ENCODE measurements at places on chromosomes 16 and 17.

GRCh38 chr16:56673921-56674320, 4.3 kb downstream of the MT1H start:
- DNase-seq, result no peak

DNA sequence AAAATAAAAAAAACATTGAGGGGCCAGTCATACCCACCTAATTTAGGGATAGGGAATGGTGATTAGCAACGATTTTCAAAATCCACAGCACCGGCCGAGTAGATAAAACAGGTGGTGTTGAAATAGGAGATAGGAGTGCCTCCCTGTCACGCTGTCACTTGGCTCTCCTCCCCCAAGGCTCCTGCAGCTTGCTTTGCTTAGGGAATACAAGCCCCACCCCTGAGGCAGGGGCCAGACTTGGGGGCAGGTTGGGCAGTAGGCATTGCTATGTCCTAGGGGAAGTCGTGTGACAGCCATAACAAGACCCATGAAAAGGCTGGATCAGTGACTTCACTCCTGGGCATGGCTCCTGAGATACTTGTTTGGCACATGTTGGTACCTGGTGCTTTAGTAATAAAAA, 25.8 kb downstream of the POLR2A start:
- no peak for DNase-seq

- DNase-seq, result peak; percentile 50
Observed at GRCh38 chr16:578870-579405, 9.2 kb downstream of the PIGQ start.

- no peak for DNase-seq
Observed at GRCh38 chr16:87832741-87833502, 36.4 kb downstream of the SLC7A5 start.

Measured in amygdala (tissue), 56 donors.